ENCODE measurements at places on chromosomes 16 and 17.

GRCh38 chr17:29909236-29910003 lies 20.6 kb downstream of the SSH2 start:
- no peak for DNase-seq

GRCh38 chr17:5702951-5703510 lies 118.7 kb upstream of the NLRP1 start:
- no peak for DNase-seq

GRCh38 chr17:41972571-41973407 lies 6.2 kb downstream of the CNP start:
- no peak for DNase-seq

GRCh38 chr17:27759528-27759927 lies 40.8 kb downstream of the NOS2 start:
- DNase-seq = no peak

- no peak for DNase-seq
These were observed 370.8 kb downstream of the SEC14L1 start for GRCh38 chr17:77511514-77512061.

DNA sequence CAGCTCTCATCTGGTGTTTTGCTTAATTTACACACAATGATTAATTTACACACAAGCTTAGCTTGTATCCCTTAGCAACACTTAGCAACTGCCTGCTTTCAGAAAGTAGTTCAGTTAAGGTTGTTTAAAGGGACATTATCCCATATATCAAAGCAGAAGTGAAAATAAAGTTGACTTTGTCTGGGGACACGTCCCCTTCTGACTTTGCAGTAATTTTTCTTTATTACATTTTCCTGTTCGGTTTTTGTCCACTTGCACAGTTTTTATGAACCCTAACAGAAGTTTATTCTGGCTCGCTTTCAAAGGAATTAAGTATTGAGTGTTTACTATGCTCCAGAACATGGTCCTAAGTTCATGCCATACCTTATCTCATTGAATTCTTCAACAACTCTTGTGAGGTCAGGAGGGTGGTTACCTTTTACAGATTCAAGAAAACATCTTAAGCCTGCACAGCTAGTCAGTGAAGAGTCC lies 41.5 kb downstream of the ARHGAP44 start:
- no peak for DNase-seq

DNA sequence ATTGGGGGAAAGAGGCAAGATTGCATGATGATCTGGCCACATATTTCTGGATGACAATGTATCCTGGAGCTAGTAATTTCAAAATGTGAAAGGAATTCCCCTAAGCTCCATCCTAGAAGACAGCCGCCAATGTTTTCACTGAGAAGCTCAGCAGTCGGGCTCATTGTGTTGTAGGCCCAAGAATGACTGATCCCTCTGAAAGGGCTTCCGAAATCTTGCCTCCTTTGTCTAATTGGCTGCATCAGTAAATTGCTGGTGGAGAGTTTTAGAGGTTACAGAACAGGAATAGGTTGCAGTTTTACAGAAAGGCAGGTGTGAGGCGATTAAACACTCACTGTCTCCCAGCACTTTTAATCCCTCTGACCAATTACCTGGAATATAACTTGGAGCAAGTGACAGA lies 464.1 kb upstream of the SALL1 start:
- DNase-seq = no peak

DNA sequence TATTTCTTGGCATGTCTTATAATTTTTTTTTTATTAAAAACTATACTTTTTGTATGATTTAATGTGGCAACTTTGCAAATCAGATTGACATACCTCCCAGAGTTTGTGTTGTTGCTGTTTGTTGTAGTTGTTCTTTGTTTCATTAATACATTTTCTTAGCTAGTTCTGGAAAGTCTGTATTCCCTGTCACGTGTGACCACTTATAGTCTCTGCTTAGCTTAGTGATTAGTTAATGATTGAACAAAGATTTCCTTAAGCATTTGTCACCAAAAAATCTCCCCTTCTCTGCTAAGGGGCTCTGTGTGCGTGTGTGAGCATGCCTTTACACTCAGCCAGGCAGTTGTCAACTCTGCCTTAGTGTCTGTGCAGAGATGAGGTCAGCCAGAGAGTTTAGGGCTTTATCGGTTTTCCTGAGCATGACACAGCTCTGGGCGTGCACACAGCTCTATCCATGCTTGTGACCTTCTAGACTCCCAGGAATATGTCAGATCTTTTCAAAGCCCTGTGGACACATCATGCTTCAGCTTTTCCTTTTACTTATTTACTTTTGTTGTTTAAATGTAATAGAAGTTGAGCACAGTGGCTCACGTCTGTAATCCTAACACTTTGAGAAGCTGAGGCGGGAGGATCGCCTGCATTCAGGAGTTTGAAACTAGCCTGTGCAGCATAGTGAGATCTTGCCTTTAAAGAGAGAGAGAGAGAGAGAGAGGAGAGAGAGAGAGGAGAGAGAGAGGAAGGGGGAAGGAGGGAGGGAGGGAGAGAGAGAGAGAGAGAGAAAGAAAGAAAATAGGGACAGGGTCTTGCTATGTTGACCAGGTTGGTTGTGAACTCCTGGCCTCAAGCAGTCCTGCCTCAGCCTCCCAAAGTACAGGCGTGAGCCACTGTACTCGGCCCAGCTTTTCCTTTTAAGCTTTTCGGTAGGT lies 21.9 kb downstream of the DNAI2 start:
- DNase-seq = no peak

- no peak for DNase-seq
These were observed 6.2 kb downstream of the AKAP1 start for GRCh38 chr17:57091186-57091618.

GRCh38 chr17:55442953-55443683 lies 21.5 kb upstream of the MMD start:
- DNase-seq = no peak

DNA sequence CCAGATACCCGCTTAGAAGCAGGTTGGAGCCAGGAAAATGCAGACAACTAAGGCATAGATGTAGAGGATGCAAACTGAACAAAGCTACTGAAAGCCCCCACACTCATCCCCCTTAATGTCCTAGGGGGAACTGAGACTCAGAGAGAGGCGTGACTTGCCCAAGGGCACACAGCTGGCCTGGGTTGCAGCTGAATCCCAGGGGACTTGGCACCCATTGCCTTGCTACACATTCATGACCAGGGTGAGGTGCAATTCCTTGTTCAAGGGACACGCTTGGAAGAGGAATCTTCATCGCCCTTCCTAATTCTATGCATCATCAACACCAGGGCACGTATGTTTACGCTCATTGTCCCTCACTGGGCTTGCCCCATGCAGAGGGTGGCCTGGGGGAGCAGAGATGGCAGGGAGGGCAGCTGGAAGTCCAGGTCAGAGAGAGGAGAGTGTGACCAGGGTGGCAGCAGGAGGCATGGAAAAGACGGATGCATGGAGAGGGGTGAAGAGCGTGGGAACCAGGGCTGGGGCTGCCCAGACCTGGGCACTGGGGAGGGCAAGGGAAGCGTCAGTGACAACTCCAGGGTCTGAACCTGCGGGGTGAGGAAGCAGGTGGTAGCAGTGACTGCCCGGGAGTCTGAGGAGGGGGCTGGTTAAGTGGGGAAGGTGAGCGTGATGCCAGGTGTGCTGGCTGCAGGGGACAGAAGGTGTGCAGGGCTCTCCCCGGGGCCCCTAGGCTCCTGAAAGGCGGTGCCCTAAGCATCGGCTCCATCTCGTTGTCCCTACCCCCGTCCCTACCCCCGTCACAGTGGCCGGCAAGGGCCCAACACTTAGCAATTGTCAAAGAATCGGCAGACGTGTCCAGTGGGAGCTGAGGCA lies 267.1 kb upstream of the TNRC6C start:
- no peak for DNase-seq

- no peak for DNase-seq
These were observed 25.8 kb downstream of the SRCIN1 start for GRCh38 chr17:38579934-38580333.
